Brain pericyte (primary cell): ENCODE measurements at places on chromosomes 1 and 21.

DNA sequence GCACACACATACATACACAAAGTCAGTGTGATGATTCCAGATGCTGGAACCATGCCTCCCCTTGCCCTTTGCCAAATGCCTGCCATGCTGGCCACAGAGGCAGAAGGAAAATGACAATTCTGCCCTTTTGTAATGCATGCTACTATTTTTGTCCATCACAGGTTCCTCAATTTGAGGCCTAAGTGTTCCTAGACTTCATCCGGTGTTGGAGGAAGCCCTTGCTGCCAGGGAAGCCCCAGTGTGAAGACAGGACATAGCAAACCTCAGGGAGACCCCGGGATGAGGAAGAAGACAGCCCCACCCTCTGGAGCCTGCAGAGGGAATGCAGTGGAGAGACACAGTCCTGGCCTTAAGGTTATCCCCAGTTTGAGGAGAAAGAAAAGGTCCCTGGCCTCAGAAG, 14.4 kb downstream of the PRR9 start:
- no peak for DNase-seq

DNA sequence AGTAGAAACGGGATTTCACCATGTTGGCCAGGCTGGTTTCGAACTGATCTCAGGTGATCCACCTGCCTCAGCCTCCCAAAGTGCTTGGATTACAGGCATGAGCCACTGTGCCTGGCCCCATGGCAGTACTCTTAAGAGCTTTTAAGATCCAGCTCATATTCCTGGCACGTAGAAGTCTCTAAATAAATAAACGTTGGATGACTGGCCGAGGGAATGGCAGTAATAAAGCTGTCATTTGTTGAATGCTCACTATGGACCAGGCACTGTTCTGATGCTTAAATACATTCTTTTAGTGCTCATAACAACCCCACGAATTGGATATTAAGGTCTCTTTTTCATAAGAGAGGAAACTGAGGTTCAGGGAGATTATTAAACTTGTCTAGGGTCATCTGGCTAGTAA, 20.9 kb downstream of the UBIAD1 start:
- no peak for DNase-seq

DNA sequence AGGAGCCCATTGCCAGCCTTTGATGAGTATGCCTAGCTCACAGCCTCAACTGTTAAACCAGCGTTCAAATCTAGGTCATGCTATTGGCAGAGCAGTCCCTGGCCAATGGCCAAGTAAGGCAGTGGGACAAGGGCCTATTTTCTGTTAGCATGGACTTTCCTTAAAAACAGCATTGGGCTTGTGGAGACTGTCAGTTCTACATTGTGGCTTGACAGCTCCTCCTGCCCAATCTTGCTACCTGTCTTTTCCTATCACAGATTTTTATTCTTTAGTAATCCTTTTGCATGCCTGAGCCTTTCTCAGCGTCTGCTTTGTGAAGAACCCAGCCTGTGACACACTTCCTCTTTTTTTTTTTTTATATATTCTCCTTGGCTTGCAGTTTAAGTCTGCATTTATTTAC, 56.4 kb downstream of the DIP2A start:
- no peak for DNase-seq

- DNase-seq: no peak
Observed at GRCh38 chr1:169874229-169874628, 19.5 kb downstream of the SCYL3 start.

- DNase-seq: no peak
Observed at GRCh38 chr1:6025269-6026094, 20.2 kb upstream of the KCNAB2 start.

- DNase-seq: no peak
Observed at GRCh38 chr1:8396083-8396785, 78.3 kb downstream of the SLC45A1 start.

- no peak for DNase-seq
Observed at GRCh38 chr1:229648406-229648805, 22.4 kb downstream of the URB2 start.

- no peak for DNase-seq
Observed at GRCh38 chr1:197303463-197303862, 35.4 kb downstream of the CRB1 start.

DNA sequence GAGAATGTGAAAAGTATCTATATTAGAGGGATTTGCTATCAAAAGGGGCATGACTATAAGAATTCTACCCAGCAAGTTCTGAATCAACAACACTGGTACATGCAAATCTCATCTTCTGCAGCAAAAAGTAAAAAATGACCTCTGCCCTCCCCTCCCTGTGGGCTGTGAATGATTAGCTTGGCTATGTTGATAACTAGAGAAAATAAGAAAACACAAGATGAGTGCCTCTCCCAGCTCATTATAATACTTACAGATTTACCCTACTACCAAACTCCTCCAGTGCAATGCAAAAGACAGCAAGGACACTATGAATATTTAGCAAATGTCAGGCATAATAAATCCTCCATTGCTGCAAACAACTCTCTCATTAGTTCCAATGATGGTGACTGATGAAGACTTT, 102.4 kb downstream of the SLC45A1 start:
- no peak for DNase-seq

DNA sequence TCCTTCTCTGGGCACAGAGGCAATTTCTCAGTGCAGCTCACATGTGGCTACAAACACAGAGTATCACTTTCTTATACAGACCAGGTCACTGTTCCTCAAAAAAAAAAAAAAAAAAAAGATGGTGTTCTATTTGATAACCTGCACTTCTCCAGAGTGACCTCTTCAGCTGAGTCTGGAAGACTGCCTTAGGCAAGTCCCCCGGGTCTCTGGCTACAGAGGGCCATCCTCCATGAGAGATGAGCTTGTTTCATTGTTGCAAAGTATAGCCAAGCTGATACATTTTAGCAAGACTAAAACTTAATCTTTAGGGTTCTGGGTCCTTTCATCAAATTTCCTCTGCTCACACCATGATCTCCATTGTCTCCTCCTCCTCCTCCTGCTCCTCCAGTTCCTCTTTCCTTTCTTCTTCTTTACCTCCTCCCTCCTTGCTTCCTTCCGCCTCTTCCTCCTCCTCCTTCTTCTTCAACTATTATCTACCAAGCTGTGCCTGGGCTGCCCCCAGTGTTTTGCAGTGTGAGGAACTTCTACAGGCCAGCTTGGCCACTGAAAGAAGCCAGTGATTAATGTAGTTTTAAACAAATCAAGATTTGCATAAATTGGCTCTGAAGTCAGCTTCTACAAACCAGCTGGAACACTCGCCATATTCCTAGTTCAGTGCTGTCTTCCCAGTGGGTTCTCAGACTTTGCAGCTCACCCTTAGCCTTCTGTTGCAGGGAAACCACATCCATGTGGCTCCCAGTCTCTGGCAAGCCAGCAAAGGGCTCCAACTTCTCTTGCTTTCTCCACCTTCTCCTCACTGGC, 139.4 kb downstream of the RUNX1 start:
- DNase-seq: no peak

DNA sequence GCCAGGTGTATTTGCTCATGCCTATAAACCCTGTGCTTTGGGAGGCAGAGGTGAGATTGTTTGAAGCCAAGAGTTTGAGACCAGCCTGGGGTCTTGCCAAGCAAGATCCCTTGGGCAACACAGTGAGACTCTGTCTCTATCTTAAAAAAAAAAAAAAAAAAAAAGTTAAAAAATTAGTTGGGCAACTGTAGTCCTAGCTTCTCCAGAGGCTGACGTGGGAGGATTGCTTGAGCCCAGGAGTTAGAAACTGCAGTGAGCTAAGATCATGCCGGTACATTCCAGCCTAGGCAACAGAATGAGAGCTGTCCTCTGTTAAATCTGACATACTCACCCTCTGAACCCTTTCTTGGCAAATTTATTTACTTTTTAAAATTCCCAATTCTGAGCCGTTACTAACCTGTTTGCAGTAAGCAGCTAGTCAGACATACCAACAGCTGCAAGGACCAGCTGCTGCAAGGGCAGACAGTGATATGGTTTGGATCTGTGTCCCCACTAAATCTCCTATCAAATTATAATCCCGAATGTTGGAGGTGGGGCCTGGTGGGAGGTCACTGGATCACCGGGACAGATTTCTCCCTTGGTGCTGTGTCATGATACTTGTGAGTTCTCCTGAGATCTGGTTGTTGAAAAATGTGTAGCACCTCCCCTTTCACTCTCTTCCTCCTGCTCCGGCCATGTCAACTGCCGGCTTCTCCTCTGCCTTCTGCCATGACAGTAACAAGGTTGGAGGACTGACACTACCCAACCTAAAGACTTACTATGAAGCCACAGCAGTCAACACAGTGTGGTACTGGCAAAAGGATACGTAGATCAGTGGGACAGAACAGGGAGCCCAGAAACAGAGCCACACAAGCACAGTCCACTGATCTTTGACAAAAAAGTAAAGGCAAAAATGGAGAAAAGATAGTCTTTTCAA, 10.6 kb downstream of the PARP1 start:
- DNase-seq: no peak

GRCh38 chr1:32250893-32251716, at the start of gene LCK:
LCK (plus strand) TSS chr1:32251265; CDS start chr1:32274330, 23,065 bp downstream.
- no peak for DNase-seq

- no peak for DNase-seq
Observed at GRCh38 chr1:223363856-223364684, at the start of gene SUSD4. SUSD4 (minus strand) TSS chr1:223364176; CDS start chr1:223363425, 751 bp downstream.

DNA sequence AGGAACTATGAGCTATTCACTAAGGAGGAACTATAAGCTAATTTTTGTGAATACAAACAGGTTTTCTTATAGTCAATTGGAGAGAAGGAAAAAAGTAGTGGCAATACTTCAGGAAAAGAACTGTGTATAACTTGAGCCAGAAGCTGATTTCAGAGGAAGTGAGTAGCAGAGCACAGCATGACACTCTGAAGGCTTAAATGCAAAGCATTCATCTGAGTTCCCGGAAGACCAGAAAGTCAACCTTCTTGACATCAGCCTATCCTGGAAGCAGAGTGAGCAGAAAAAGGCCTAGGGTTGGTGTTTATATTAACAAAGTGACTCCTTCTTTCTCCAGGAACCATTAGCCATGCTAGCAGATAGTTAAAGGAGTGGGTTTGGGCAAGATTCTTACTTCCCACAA, 545.2 kb downstream of the MRPL39 start:
- no peak for DNase-seq

DNA sequence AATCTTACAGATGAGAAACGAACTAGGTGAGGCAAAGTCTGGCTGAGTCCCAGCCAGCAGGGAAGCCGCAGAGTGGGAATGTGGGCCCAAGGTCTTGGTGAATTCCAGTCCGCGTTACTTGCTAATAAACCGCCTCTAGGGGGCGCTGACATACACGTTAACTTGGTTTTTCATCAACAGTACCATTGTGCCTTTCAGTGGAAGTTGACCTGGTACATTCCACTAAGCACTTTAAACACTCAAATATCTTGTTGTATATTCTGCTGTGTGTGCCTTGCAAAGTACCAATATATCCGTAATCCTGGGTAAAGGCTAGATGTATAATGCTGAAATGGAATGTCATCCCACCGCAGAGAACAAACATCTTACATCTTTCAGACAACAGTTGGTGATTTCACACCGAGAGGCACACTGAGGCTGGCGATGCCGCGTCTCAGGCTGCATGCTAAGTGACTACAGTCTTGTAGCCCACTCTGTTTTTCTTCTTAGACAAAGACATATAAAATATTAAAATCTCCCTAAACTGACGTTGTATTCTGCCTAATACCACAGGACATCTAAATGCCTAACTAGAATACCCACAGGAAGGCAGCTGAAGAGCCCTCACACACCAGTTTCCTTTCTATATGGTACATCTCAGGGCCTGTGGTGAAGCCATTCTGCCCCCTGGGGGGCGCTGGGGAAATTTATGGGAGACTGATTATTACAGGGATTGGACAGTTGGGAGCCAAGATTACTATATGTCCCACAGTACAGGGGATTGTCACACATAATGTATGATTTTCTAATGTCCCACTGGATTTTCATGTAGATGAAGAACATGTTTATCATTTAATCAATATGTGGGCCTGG, 49.2 kb upstream of the C1orf198 start:
- DNase-seq: no peak

- no peak for DNase-seq
Observed at GRCh38 chr1:111921948-111922347, 67.5 kb downstream of the KCND3 start.

- DNase-seq: no peak
Observed at GRCh38 chr1:101960142-101960541, 36.6 kb downstream of the OLFM3 start.

- DNase-seq: no peak
Observed at GRCh38 chr1:8462371-8462892, 144.5 kb downstream of the SLC45A1 start.

DNA sequence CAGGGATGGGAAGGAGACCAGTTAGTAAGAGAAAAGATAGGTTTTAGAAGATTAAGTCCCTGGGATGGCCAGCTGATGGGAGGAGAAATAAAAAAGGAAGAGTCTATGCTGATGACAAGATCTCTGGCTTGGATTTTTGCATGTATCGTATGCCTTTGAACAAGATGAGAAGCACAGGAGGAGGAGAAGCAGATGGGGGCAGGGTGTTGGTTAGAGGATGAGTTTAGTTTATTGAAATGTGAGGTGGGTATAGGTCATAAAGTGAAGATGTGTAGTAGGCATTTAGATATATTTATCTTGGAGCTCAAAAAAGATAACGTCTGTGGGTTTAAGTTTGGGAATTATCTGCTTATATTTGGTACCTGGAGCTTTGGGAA, 1.4 kb downstream of the TIPRL start:
- DNase-seq: no peak

DNA sequence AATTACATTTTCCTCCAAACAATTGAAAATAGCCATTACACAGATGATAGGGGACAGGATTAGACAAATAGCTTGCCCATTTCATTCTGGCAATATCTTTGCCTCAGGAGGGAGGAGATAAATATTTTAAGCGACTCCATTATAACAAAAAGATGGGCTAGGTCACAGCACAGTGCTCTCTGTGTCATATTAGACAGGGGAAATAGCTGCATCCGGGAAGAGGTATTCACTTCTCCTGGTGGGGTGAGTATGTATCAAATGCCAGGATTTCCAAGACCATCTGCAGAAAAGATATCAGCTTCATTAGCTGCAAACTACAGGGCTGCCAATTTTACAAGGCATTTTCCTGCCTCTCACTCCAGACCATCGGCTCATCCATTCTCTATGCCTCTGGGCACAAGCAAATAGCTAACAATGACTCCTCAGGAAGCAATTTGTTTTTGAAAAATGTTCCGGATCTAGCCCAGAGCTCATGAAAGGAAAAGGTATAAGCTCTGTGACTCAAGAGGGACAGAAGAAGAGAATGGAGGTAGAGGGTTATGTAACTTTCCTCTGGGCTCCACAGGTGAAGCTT, 41.9 kb upstream of the ANGPTL7 start:
- DNase-seq: no peak

- DNase-seq: no peak
Observed at GRCh38 chr1:17207540-17207939, 2.6 kb downstream of the PADI1 start.

DNA sequence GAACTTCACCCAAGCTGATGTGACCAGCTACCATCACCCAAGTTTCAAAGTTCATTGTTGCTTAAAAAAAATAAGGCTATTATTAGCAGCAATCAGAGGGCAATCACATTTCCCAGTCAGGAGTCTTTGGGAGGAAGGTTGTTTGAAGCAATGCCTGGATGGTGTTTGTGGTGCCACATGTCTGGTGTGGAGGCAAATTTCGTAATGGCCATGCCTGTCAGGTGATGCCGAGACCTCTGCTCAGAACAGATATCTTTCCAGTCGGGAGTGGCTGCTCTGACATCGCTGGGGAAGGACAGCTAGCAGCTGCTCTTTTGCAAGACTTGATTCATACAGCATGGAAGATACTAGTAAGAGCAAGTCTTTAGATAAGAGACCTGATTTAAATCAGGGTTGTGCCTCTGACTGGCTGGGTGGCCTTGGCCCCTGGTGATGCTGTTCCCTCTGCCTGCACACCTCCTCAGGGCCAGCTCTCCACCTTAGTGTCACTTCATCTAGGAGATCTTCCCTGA, 187.8 kb upstream of the JUN start:
- no peak for DNase-seq

- DNase-seq: no peak
Observed at GRCh38 chr1:177355575-177355974, 184.8 kb downstream of the BRINP2 start.
